ENCODE measurements at places on chromosomes 7 and 10. TPM values are rescaled to one million over a fixed set of nuclear protein-coding genes. Genes with fewer than 3 reads are reported as not detected.

DNA sequence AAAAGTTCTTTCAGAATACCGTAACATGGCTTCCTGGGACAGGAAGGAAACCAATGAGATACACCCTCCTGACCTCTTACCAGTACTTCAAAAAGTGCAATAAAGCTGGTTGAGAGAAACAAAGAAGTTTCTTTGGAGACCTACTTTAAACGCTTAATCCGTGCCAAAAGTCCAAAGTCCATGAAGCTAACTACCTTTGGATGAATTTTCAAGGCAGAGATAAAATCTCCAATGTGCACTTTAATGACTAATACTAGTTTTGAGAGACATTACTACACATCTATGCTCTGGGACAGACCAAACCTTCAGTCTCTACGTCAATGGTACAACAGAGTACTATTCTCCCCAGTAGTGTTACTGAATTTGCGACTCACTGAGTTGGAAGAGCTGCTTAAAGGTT is 46.1 kb downstream of the UBE2H start:
- no peak for DNase-seq

DNA sequence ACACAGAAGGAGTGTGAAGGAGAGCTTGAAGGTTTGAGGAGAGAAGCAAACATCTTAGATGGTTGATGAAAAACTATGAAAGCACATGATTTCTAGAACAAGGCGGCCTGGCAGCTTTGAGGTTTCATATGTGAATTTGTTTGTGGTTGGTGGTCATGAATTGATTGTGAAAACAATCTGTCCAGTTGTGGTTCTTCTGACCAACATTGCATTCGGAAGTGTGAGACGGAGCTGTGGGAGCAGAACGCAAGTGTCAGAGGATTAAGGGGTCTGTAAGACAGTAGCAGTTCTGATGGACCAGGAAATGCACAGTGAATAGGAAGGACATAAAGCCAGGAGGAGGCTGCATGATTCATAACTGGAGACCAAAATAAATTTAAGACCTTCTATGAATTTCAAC is 594.6 kb downstream of the NXPH1 start:
- no peak for DNase-seq

Gene TBXAS1
- not detected for total RNA-seq

GRCh38 chr7:42618651-42619360 is 293.1 kb downstream of the C7orf25 start:
- no peak for DNase-seq

Gene C10orf67
- not detected for total RNA-seq
